Kidney (tissue), 22 donors: ENCODE measurements at places on chromosomes 5 and 9.

GRCh38 chr5:43202380-43202779, 10.4 kb downstream of the NIM1K start:
- no peak for DNase-seq

GRCh38 chr5:143432658-143433239, 29.3 kb upstream of the NR3C1 start:
- DNase-seq = no peak

GRCh38 chr9:134111064-134111463, 24.8 kb upstream of the WDR5 start:
- DNase-seq = no peak

- no peak for DNase-seq
These were observed 198.0 kb upstream of the MVB12B start for GRCh38 chr9:126128494-126129142.

DNA sequence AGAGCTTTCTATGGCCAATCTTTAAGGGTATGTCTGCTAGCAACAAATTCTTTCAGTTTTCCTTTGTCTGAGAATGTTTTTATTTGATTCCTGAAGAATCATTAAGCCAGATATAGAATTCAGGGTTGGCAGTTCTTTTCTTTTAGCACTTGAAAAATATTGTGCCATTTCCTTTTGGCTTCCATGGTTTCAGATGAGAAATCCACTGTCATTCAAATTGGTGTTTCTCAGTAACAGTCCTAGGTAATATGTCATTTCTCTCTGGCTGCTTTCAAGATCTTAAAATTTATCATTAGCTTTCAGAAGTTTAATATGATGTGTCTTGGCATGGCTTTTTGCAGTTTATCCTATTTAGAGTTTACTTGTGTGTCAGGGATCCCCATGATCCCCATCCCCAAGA, 67.7 kb downstream of the TEX10 start:
- DNase-seq = no peak

- DNase-seq = no peak
These were observed 213.5 kb downstream of the MEF2C start for GRCh38 chr5:88669371-88670050.

DNA sequence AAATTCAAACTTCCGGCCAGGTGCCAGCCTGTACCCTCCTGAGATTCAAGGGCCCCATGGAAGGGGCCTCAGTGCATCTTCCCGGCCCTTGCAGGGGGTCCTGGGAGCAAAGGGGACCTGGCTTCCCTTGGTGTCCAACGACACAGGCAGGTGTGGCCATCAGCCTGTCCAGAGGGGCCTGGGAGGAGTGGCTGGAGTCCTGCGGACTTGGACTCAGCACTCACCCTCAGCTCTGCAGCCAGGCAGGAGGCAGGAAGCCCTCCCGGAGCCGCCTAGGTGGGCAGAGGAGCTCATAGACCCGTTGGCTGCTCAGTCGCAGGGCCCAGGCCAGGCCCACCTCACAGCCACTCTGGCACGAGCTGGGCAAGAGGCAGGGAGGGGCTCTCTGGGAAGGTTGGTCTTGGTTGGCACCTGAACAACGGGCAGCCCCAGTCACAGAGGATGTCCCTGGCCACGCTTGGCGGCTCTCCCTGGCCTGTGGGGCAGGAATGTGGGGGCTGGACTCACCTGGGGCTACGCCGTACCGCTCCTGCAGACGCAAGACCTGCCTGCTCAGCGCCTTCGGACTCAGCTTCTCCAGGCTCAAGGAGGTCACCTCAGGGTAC, 53.8 kb upstream of the NRARP start:
- DNase-seq = no peak

DNA sequence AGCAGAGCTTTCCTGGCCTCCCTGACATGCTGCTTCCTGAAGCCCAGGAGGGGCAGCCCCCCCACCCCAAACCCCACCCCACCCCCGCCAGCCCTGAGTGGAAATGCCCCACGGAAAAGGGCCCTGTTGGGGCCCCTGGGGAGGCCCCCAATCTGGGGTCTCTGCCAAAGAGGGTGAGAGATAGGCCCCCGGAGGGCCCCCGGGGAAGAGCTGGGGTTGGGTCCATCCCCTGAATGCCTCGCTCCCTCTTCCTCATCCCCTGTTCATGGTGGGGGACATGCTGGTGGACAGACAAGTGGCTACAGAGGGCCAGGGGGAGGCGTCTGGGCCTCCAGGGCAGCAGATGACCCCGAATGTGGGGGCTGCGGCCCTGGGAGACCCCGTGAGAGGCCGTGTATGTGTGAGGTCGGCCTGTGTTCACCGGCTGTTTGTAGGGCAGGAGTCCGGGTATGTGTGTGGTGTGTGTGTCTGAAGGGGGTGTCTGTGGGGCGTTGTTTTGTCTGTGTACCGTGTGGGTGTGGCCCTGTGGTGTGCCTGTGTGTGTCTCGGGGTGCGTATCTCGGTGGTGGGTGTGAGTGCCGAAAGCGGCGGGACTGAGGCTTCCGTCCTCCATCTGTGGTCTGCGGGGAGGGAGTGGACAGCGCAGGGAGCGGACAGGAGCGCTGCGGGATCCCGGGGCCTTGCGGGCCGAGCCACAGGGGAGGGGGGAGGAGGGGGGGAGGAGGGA, 11.3 kb downstream of the C9orf50 start:
- DNase-seq = peak; percentile 61

DNA sequence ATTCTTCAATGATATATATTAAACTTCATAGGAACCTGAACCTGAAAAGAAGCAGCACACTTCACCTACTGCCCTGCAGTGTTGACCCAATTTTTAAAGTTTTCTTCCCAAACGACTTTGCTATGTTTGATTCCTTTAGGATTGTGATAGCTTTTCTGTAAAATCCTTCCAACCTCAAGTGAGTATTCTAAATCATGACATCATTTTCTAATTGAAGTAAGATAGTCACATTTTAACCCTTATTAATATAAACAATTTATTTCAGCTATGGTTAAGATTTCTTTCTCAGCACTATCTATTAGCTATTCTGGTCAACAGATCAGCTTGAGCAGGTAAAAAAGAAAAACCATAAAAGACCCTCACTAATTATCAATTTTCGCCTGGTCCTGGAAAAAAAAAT, 162.0 kb downstream of the SMARCA2 start:
- DNase-seq = no peak

GRCh38 chr5:180214870-180215770, 6.1 kb upstream of the RASGEF1C start:
- no peak for DNase-seq

DNA sequence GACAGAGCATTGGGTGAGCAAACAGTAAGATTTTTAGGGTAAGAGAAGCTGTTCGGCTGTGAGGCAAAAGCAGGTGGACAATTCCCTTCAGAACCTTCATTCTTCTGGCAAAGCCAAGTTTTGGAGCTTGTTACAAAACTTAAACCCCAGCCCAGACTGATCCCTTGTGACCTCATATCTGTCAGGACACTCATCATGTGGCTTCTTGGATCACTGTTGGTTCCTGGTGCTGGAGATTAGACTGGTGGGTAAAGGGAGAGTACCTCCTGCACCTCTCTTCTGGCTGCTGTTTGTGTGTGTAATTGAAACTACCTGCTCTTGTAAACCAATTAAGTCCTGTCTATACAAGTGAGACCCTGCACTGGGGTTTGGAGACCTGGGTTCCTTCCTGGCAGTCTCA, 21.0 kb downstream of the LARP1 start:
- no peak for DNase-seq

DNA sequence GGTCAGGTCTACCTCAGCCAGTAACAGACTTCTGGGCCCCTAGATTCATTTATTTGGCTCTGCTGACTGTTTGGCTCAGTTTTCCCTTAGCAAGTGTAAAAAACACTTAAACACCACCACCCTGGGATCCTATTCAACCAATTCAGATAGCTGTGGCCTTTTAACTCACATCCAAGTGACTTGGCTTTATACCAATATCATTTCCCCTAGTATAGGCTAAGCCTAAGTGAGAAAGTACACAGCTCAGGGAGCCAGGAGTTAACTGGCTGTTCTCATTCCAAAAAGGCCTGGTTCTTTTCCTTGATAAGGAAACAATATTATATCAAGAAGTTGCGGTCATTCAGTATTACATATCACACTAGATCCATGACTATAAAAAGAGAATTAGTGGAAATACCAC, 163.5 kb downstream of the ARL15 start:
- no peak for DNase-seq

GRCh38 chr5:139850423-139851016, 54.9 kb downstream of the PSD2 start:
- DNase-seq = no peak

- DNase-seq = no peak
These were observed 304.0 kb downstream of the PRELID2 start for GRCh38 chr5:145531038-145531734.

- DNase-seq = peak; percentile 58
These were observed at the start of gene FSTL4 for GRCh38 chr5:133612249-133612860. TSS of gene FSTL4 (minus strand) at chr5:133612541.
